ENCODE measurements at places on chromosomes 12 and 14.

GRCh38 chr14:59455411-59455810 lies 9.8 kb downstream of the GPR135 start:
- DNase-seq, result no peak

DNA sequence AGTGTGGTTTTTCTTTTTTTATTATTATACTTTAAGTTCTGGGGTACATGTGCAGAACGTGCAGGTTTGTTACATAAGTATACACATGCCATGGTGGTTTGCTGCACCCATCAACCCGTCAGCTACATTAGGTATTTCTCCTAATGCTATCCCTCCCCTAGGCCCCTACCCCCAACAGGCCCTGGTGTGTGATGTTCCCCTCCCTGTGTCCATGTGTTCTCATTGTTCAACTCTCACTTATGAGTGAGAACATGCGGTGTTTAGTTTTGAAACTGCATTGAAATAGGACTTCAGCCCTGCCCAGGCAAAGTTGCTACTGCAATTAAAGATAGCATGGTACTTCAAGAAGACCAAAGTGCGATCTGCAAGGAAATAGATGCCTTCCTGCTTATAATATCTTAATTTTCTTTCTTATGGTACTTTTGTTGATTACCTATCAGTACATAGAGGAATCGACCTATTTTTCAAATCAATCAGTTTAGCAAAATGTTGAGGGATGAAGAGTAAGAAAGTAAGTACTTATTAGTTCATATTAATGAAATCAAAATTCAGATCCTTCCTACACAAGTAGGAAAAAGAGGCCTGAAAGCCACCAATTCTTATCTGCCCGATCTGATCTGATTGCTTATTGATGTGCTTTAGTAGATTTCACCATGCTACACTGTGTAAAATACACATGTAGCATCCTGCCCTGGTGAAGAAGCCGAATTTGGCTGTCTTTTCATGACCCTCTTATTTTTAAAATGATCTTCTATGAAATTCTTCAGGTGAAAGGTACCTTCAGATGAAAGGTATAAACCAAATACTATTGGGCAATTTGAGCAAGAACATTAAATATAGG lies 1.6 kb downstream of the LTA4H start:
- DNase-seq, result no peak

DNA sequence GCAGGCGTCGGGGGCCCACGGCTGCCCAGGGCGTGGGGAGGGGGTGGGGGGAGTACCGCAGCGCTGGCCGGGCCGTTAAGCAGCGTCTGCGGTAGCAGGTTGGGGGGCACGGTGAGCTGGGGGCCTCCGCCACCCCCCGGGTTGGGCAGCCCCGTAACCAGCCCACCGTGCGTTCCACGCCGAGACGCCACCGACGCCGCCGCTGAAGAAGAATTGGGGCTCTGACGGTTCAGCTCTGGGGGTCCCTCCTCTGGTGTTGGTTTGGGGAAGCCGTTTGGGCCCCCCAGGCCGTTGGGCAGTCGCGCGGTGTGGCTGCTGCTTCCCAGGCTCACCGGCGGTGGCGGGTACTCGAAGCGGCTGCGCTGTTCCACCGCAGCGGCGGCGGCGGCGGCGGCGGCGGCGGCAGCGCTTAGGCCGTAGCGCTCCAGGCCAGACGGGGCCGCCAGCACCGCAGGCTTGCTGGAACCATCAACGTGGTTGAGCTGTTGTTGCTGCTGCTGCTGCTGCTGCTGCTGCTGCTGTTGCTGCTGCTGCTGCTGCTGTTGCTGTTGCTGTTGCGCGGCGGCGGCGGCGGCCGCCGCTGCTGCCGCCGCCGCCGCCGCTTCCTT lies 1.5 kb downstream of the IRF2BPL start:
- DNase-seq, result peak; percentile 82

DNA sequence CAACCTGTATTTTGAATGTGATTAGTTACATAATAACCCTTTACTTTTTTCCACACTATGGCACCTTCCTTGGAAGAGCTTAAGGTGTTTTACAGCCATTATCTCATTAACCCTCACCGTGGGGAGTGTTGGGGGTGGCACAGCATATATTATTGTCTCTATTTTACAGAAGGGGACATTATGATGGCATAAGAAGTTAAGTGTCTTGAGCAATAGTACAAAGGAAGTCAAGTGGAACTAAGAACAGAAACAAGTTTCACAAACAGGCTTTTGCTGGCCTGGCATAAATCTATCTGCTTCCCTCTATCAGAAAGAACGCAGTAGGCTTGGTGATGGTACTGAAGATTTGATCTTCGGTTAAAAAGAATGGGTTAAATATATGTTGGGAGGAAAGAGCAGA lies 169.7 kb upstream of the OTX2 start:
- DNase-seq, result no peak

- no peak for DNase-seq
Observed at GRCh38 chr12:66599816-66600215, 79.1 kb downstream of the GRIP1 start.

DNA sequence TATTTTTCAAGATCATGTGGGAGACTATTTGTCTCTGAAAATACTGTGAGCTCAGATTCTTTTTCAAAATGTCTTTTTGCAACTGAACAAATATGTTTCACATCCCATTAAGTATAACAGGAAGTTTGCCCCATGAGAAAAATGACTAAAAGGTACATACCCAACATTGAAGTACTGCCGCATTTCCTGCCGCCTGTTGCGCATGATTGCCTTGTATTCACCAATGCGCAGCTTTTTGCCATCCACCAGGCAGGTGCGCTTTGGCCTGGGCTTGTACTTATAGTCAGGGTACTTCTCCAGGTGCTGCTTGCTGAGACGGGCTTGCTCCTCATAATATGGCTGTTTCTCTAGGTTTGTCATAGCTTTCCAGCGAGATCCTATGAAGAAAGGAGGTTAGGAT lies 413.2 kb downstream of the SOX5 start:
- DNase-seq, result no peak

DNA sequence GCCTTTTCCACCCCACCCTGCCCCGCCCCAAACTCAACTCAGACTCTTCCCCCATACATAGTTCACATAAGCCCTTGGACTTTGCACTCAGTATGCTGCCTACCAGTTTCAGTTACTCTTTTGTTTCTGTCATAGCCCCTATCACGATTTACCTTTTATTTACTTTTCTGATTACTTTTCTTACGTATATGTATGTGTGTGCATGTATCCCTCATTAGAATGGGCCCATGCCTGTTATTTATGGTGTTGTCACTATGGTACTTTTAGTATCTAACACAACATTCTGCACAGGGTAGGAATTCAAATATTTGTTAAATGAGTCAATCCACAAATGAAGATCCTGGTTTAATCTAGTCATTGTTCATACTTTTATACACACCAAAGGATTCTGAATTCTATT lies 16.5 kb upstream of the LUM start:
- DNase-seq, result no peak

GRCh38 chr12:73384592-73384991 lies 1112.4 kb downstream of the TRHDE start:
- DNase-seq, result no peak

- DNase-seq, result peak; percentile 19
Observed at GRCh38 chr12:92208613-92209121, 63.0 kb upstream of the BTG1 start.

- peak; percentile 48 for DNase-seq
Observed at GRCh38 chr12:118035190-118036041, 18.9 kb downstream of the RFC5 start.

- no peak for DNase-seq
Observed at GRCh38 chr12:116540622-116541152, 18.5 kb upstream of the MAP1LC3B2 start.

- peak; percentile 18 for DNase-seq
Observed at GRCh38 chr12:1912580-1913376, 5.7 kb downstream of the CACNA2D4 start.

DNA sequence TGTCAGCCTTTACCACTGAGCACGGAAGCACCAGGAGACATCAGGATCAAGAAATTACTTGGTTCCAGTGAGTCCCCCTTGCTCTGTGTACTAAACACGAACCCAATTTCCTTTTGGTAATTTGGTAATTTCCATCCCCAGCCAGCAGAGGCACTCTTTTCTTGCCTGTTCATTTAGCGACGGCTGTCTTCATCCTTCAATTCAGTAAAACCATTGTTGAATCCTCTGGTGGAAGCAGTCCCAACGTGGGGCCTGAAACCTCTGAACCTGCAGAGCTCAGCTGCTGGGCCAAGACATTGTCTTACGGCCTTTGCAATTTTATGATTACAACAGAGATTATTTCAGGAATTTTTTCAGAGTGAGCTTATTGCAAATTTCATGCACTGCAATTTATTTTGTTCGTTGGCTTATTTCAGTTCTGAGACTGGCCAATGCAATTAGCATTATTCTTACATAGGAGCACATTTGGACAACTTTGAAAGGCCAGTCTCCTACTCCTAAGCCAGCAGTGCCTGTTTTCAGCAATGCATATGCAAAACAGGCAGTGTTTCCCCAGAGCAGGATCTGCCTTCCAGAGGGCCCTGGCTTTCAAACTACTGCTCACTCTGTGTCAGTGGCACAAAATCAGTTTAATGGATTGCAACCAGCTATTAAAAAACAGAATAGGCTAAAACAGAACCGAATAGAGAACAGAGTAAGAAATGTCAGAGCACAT lies 372.9 kb upstream of the TMEM132C start:
- DNase-seq, result peak; percentile 74

DNA sequence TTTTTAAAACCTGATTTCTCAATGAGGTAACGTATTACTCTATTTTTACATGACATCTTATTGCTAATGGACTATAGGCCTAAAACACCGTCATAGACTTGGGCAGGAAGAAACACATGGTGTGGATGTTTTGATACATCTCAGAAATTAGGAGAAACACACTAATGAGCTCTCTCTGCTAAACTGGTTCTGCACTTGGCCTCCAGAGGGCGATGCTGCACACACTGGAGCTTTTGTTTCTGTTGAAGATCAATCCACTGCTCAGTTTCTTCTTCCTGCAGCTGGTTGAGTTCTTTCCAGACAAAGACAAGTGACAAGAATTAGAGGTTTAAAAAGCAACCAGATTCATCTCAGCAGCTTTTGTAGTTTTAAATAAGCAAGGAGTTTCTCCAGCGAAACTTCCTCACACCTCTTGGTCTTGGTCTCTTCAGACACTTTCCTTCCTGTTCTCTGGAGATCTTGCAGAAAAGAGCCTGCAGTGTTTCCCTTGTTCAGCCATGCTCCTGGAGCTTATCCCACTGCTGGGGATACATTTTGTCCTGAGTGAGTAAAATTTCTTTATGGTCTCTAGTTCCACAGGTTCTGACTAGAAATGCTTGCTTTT lies 178.5 kb upstream of the OR4E1 start:
- DNase-seq, result peak; percentile 66

GRCh38 chr12:115137812-115138521 lies 454.0 kb upstream of the TBX3 start:
- DNase-seq, result no peak

- DNase-seq, result no peak
Observed at GRCh38 chr12:81778719-81779118, 19.6 kb upstream of the PPFIA2 start.

- DNase-seq, result peak; percentile 94
Observed at GRCh38 chr12:64088431-64089349, 133.4 kb downstream of the KICS2 start.

- no peak for DNase-seq
Observed at GRCh38 chr14:104964546-104964945, 13.6 kb downstream of the AHNAK2 start.

DNA sequence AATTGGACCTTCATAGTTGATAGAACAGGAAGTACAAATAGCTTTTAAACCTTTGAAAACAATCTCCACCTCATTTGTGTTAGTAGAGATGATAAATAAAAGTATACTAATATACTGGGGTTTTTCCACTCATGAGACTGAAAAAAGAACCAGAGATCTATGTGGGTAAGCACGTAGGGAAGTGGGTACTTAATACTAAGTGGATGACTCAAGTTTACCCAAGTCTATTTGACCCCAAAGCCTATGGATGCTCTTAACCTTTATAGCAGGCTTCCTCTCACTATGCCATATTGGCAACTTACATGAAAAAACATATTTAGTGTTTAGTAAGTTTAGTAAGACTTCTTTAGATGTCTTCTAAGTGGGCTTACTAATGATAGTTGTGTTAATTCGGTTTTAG lies 49.2 kb upstream of the CHPT1 start:
- DNase-seq, result no peak

- DNase-seq, result peak; percentile 42
Observed at GRCh38 chr14:58238252-58239243, 6.1 kb upstream of the PSMA3 start.

GRCh38 chr12:93447555-93448290 lies 6.0 kb upstream of the UBE2N start:
- DNase-seq, result no peak

Measured in mesendoderm (in vitro differentiated cells).